ENCODE measurements at places on chromosomes 16 and 17.

DNA sequence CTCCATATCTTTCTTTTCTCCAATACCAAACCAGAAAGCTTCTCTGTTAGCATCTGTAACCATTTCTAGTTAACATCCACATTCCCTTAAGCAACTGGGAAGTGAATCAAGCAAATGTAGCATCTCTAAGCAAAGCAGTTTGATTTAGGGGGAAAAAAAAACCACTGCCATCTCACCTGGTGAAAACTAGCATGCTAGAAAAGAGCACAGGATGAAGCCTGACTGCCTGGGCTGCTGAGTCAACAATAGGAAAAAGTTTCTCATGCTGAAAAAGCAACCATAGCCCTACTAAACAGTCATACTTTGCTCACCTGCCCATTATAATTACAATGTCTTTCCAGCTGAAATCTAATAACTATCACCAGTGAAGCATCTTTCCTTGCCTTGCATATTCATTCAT is 139.3 kb downstream of the ANKFN1 start:
- DNase-seq = no peak

GRCh38 chr17:50684612-50685333 is 22.9 kb downstream of the ANKRD40 start:
- peak; percentile 55 for DNase-seq

DNA sequence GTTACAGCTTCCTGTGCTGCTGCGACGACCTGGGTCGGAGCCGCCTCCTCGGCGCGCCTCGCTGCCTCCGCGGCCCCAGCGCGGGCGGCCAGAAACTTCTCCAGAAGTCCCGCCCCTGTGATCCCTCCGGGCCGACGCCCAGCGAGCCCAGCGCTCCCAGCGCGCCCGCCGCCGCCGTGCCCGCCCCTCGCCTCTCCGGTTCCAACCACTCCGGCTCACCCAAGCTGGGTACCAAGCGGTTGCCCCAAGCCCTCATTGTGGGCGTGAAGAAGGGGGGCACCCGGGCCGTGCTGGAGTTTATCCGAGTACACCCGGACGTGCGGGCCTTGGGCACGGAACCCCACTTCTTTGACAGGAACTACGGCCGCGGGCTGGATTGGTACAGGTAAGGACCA is 746 bp downstream of the HS3ST2 start:
- DNase-seq = peak; percentile 46

DNA sequence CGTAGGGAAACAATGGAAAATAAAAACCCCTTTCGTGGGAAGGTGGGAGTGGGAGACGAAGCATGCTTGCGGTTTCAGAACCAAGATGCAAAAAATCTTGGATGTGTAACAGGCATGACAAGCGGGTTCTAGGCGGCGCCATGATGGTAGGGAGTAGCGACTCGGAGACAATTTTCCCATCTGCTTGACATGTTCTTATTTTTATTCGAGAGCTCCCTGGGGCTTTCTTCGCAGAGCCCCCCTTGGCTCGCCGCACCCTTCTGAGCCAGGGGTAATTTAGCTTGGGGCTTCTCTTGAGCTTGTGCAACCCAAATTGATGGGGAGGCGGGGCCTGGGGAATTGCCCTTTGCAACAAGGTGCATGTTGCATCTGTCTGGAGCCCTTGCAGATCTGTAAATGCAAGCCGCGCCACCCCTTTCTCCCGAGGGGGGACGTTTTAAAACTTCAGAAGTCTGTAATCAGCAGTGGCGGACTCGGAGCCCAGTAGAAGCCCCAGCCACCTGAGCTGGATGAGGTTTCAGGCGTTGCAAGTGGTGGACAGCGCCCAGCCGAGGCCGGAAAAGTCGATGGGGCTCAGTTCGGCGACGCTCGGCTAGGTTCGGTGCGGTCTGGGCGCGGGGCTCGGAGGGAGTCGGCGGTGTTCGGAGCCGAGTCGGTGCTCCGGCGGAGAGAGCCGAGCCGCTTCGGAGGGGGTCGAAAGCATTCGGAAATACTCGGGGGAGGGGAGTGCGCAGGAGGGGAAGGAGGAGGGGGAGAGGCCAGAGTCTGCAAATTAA is 2.9 kb downstream of the GNAO1 start:
- peak; percentile 97 for DNase-seq

DNA sequence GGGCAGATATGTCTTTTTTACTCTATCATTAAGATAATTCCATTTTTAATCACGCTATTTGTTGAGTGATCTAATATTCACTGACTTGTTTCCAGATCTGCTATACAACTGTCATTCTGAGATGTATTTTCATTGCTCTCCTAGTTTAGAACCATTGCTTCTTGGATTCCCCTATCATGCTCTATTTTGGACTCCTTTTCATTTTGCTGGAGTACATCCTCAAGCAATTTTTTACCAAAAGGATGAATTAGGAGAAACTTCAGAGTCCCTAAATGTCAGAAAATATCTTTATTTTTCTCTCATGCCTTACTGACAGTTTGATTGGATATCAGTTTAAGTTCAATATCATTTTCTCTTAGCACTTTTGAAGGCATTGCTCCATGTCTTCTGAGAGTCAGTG is 9.8 kb downstream of the MT4 start:
- DNase-seq = no peak

DNA sequence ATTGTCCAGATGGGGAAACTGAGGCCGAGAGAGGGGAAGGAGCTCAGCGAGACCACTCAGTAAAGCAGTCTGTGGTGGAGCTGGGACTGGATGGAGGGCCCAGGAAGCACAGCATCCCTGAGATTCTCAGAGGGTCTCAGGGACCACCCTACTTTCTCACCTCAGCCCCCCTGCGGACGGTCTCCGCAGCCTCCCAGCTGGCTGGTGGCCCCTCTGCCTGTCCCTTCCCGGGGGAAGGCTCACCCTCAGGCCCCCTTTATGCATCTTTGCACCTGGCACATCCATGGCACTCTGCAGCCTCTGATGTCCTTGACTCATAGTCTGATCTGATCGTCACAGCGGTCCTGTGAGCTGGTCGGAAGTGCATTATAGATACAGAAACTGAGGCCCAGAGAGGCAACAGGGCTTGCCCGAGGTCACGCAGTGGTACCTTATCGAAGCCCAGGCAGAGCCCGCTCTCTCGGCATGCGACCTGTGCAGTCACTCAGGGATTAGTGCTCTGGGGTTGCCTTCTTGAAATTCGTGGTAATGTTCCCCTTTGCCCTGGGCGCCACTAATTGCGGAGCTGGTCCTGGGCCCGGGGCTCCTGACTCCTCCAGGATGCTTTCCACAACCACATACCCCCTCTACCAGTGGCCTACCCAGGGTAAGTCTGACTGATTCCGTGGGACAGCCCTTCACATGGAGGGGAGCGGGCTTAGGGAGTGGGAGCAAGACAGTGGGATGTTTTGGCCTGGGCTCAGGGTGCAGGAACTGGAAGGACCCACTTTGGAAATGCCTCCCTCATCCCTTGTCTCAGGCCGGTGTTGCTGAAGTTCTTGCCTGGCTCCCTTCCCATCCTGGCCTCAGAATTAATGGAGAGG is 24.4 kb downstream of the RAB11FIP4 start:
- DNase-seq = no peak

- peak; percentile 90 for DNase-seq
These were observed at the start of gene KLHL11 for GRCh38 chr17:41864836-41865595. TSS of gene KLHL11 (minus strand) at chr17:41865423. CDS start at chr17:41865370, 53 bp downstream.

- no peak for DNase-seq
These were observed 210.4 kb upstream of the CHMP6 start for GRCh38 chr17:80781211-80781610.

GRCh38 chr16:46790599-46791270 is 40.2 kb downstream of the C16orf87 start:
- no peak for DNase-seq

DNA sequence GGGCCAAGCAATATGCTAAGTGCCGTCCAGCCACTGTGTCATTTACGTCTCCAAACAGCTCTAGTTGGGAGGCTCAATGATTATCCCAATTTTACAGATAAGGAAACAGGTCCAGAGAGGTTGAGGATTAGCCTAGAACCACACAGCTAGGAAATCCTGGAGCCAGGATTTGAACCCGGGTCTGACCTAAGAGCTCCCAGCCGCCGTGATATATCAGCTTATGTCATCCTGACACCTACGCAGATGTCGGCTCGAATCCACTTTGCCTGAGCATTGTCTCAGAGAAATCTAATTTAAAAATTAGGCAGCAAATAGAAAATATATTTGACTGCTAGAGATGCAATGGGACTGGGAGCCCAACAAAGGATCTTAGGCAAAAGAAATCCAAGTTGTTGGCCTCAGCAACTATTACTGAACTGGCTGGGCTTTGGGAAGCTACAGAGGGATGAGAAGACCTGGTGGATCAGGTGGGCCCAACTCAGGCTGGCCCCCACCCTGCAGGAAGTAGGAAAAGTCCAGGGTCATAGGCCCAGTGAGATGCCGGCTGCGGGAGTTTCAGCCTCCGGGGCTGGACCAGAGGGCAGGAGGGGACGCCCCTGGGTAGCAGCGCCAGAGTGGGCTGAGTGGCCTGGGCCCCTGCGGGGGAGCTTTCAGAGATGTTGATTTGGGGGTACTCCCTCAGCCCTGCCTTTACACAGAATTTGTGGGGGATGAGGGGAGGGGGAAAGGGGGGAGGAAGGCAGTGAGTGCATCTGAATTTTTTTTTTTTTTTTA is 35.1 kb upstream of the IL21R start:
- DNase-seq = no peak

- no peak for DNase-seq
These were observed 619 bp downstream of the CACNB1 start for GRCh38 chr17:39196808-39197291.

- DNase-seq = no peak
These were observed 92.4 kb downstream of the YPEL2 start for GRCh38 chr17:59423903-59424302.

DNA sequence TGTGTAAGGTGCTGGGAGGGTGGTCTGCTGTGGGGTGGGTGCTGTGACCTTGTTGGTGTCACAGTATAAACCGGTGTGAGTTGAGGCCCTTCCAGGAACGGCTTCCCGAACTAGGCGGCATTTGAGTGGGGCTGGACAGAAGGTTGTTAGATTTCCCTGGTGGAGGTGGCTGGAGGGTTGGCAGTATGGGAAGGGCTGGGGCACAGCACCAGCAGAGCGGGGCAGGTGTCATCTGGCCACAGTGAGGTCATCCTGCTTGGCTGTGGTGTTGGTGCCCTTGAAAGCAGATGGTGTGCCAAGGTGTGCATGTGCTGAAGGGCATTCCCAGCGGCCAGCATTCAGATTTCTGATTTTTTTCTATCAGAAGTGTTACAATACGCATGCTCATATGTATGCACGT is 28.1 kb downstream of the BANP start:
- DNase-seq = no peak

GRCh38 chr17:78302478-78302877 is 57.4 kb downstream of the SOCS3 start:
- no peak for DNase-seq

DNA sequence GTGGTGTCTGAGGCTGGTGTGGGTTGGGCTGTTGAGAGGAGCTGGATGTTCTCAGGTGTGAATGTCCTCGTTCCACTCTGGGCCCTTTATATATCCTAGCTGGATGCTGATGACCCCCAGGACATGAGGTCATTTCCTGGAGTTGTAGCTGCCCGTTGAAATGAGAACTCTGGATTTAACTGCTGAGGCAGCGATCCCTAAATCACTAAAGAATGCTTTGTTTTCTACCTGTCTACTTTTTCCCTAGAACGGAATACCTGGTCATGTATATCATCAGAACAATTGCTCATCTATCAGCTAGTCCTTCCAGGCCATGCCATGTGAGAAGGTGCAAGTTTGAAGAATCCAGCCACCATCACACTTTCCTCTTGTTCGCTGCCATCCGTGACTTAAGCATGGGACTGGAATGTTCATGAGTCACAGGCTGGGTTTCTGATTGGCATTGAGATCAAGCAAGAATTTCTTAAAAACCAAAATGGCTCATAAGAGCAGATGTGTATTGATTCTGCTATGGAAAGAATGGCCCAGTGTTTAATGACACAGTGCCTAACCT is at the start of gene KRTAP2-3:
Gene KRTAP2-3, minus strand, starts transcription at position 63 of the 553 bp plus-strand sequence. CDS start 64 bp downstream, outside the sequence.
- DNase-seq = no peak

GRCh38 chr17:73820686-73821448 is 176.6 kb upstream of the SDK2 start:
- DNase-seq = peak; percentile 37

- no peak for DNase-seq
These were observed 678 bp downstream of the SRP68 start for GRCh38 chr17:76071531-76072147.

GRCh38 chr17:49776551-49777300 is 11.8 kb upstream of the KAT7 start:
- no peak for DNase-seq

GRCh38 chr16:11238272-11239202 is 17.5 kb downstream of the SOCS1 start:
- no peak for DNase-seq

DNA sequence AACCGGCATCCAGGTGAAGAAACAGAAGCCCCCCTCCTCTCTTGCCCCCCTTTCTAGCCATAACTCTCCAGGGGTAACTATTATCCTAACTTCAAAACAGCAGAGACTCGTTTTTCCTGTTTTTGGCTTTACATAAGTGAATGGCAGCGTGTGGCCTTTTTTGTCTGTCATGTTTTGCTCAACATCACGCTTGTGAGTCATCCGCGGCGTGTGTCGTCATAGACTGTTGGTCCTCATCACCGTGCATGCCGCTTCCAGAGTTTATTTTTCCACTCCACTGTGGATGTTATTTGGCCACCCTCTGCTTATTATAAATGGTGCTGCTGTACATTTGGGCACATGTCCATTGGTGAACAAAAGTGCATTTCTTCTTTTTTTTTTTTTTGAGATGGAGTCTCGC is 52.6 kb downstream of the ERN1 start:
- DNase-seq = no peak

DNA sequence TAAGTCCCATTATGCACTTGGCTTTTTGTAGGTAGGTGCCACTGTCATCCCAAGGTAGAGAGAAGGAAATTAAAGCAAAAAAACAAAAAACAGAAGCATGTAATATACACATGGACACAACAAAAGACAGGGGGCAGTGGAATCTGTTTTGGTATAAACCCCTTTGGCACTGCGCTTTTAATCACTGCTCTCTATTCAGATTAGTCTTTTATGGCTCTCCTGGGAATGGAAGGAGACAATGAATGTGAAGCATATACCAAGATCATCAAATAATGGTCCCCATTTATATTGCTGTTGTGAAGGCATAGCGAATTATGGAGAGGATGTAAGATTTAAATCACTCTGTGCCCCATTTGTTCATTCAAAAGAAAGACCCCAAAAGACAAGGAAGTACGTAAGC is 17.4 kb downstream of the CDH11 start:
- no peak for DNase-seq

DNA sequence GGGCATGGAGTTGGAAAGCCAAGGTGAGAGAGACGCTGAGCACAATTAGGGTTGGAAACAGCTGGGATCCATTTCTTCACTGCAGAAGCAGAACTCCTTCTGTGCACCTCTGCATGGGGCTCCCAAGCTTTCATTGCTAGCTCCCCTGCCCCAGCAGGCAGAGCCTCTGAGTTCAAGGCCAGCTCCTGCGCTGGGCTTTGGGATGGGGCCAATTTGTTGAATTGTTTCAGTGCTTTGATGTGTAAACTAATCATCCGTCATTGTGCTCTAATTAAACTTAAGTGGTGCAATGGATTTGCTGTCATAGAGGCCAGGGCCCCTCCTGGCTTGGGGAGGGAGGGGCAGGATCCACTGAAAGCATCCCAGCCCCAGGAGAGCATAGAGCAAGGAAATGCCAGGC is 13.5 kb upstream of the LYRM9 start:
- no peak for DNase-seq
